ENCODE measurements at places on chromosomes 4 and X.
A peak's percentile ranks its signal among the peaks of the same experiment; 100 is the strongest.

- DNase-seq: no peak
Observed at GRCh38 chrX:12580548-12580947, 210.7 kb upstream of the PRPS2 start.

DNA sequence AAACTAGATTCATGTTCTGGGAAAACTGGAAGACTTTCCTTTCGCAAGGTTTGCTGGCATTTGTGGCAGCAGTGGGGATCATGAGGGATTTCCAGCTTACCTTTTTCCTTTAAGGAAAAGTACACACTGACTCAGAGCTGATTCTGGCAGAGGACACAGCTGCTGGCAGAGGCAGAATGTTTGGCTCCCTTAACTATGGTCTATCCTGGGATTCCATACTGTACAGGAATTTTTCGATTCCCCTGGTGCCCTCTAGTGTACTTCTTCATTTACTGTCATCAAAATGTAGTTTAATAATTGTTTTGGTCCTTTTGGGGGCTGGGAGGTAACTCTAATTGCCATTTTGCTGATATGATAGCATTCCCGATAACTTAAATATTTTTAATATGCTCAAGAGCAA, 152.7 kb downstream of the GABRG1 start:
- no peak for DNase-seq

- DNase-seq: no peak
Observed at GRCh38 chr4:8191136-8191747, 7.8 kb upstream of the SH3TC1 start.

- no peak for DNase-seq
Observed at GRCh38 chr4:1933700-1934099, 62.5 kb downstream of the NSD2 start.

DNA sequence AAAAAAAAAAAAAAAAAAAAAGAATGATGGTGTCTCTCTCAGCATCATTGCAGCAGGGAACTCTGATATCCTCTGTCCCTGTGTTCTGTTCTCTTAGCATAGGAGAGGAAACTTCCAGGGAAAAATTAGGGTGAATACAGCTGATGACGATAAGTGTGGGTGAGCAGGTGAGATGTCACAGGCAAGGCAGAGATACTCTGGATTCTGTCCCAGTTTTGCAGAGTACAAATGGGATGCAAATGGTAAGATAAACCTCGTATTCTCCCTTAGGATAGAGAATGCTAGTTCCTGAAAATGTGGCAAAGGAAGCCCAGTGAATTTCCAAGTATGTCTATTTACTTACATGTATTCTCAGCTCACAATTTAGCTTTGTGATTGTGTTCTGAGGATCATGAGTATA, 671.6 kb upstream of the BOD1L1 start:
- DNase-seq: no peak

GRCh38 chrX:72238183-72238582, 644 bp downstream of the ERCC6L start:
- no peak for DNase-seq

- no peak for DNase-seq
Observed at GRCh38 chr4:152154433-152154832, 381.5 kb downstream of the FBXW7 start.

GRCh38 chr4:64121803-64122202, 287.4 kb downstream of the TECRL start:
- DNase-seq: no peak

GRCh38 chr4:152630324-152630723, 49.5 kb downstream of the TMEM154 start:
- DNase-seq: no peak

- DNase-seq: no peak
Observed at GRCh38 chr4:11805842-11806241, 377.1 kb upstream of the HS3ST1 start.

DNA sequence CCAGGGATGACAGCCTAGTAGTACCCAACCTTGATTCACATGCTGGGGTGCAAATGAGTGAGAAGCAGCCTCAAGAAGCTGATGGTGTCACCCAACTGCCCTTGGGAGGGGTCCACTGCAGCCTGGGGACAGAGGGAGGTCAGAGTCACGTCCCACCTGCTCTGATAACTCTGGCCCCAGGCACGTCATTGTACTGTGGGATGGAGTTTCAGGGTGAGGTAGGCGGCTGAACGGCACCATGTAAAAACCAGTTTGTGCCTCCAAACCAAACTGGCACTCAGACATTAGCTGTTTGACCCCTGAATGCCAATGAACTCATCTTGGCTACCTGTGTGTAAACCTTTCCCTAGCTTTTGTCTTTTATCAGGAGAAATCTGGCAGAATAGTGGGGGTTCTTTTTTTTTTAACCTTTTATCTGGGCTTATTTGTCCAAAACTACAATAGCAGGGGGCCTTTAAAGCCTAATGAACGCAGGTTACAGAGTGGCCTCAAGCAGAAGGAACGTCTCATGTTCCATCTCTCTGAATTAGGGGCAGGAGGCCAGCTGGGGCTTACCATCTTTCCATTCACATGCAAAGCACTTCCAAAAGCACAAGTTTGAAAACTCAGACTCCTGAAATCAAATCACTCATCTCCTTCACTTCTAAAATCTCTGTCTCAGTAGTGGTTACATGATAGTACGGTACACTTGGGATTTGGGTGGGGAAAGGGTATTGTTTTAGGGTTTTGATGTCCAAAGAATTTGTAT, 89.4 kb downstream of the IRF2 start:
- no peak for DNase-seq

DNA sequence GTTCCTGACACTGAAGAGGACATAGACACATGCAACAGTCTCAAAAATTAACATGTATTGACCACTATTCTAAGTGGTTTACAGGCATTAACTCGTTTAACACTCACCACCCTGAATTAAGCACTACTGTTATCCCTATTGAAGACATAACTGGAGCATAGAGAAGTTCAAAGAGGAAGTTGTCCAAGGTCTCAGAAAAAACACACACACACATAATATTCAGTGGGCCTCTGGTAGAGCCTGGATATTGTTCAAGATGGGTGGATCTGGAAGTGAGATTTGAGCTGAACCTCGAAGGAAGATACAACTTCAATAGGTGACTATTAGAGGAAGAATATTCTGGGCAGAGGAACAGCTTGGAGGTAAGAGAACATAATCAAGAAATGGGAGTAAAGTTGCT, 334.9 kb downstream of the HNRNPD start:
- no peak for DNase-seq

DNA sequence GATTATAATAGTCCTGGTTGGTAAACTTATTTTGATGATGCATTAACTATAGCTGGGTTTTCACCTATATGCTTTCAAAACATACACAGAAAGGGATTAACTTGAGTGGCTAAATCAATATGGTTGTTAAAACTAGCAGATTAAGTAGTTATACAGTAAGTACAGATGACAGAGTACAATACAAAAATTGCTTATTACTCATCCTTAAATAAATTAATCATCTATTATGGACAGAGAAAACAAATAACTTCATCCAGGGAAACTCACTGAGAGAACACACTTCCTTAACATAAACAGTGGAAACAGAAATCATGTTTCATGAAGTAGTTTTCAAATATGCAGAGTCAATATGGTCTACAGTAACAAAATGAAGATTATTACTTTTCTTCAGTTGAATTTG, 133.4 kb downstream of the AREG start:
- DNase-seq: no peak

DNA sequence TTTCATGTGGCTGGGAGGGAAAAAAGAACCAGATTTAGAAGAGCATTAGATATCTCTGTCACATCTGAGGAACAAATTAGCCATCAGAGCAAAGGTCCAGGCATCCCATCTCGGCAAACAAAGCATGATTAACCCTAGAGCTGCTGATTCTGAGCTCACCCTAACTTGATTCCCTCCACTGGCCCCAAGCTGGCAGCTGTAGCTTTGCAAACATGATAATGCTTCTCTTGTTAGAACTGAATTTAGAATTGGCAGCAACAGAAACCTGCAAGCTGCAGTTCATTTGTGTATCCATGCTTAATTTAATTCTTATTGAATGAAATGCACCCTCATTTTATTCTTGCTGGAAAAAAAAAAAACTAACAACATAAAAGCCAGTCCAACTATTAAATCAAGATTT, 289.2 kb downstream of the IL1RAPL1 start:
- DNase-seq: no peak

DNA sequence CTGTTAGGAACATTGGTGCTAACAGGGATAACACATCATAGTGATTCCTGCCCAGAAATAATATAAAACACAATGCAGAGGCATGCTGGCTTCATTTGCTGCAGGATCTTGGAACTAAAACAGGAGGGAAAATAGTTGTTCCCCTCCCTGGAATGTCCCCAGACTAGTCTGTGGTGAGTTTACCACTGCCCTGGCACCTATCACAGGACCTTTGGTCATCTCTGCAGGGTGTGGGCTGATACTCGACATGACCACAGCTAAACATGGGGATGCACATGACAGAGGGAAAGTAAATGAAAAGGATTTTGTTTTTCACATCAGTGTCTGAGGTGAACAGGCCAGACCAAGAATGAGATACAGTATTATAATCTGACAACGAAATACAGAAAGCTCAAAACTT, 160.2 kb upstream of the DKK2 start:
- DNase-seq: no peak

DNA sequence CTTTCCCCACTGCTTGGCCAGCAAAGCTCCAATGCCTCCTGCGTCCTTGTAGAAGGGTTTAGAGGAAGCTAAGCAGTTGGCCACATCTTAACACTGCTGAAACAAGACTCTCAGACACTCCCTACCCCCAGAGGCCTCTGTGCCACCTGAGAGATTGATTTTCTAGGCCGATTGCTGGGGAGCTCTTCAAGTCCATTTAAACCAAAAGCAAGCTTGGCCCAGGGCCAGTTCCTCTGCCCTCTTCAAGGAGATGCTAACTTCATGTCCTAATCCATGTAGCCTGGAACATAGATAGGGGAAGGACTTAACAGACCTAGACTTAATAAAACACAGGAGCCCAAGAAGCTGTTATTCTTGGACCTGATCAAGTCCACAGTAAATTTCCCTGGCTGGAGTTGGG, 27.2 kb upstream of the FMR1NB start:
- DNase-seq: no peak

DNA sequence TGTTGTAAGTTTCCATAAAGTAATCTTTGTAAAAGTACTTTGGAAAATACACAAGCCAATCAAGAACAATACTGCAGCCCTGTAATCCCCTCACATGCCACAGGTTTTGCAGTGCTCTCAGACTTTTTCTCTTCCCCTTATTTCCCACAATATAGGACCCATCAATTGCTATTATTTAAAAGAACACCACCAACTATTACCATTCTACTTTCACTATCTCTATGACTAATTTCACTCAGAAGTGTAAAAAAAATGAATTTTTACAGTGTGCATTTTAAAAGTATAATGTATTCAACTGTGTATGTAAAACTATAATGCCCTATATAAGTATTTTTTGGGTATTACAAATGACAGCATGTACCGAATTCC, 1.7 kb downstream of the ATP8A1 start:
- no peak for DNase-seq

DNA sequence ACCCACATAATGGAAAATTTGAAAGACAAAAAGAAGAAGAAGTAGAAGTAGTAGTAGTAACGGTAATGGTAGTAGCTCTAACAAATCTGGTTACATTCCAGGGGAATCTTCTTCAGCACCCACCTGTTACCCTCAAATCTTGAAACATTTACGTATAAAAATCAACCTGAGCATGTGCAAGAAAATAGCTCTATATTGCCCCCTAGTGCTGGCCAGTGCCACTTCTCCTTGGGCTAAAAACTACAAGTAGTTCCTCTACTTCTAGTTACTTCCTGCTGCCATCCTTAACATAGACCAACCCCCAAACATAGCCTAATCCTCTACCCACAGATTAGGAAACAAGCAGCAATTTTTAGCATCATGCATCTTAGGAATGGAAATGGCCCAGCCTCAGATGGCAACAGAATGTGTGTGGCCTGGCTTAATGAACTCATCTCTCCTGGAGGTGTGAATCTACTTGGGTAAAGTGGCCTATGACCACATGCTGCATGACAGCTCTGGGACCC, 3.1 kb downstream of the PDGFC start:
- DNase-seq: peak; percentile 56

DNA sequence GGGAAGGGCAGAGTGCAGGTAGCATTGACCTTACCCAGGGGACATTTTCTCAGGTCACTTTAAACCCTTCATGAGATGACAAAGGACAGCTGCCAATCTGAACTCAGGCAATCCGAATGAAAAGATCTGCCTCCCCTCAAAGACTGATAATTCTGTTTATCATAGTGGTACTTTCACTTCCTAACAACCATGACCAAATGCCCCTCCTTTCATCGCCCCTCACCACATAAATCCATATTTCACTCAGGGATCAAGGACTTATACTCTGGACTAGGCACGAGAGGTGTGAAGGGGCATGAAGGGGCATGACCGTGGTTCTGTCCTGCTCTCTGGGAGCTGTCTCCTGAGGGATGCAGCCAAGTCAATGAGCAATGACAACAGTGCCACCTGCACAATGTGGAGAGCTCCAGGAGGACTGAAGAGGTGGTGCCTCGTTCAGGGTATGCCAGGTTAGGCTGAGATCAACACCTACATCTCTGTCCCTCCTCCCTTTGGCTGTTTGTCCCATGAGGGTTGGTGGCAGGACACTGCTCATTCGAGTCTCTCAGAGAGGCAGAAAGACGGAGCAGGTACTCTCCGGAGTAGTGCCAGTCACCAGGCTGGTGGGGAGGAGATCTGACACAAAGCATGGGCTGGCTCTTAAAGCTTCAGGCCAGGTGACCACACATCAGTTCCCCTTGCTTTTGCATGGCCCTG, 12.5 kb downstream of the HS3ST1 start:
- peak; percentile 49 for DNase-seq

DNA sequence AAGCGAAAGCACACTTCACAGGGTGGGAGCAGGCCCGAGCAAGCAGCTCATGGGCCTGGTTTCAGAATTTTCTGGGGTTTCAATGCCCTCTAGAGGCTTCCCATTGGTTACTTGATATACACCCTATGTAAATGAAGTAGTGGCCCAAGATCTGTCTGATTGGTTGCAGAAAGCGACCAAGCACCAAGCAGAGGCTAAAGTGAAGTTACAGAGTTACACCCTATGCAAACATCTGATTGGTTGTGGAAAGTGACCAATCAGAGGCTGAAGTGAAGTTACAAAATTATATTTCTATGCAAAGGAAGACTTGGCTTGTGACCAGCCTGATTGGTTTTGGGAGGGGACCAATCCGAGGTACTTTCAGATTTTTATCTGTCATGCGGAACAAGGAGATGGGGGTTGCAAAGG, 8.2 kb downstream of the FHIP1A start:
- no peak for DNase-seq

GRCh38 chrX:72020788-72021187, 110.1 kb downstream of the NHSL2 start:
- DNase-seq: no peak

DNA sequence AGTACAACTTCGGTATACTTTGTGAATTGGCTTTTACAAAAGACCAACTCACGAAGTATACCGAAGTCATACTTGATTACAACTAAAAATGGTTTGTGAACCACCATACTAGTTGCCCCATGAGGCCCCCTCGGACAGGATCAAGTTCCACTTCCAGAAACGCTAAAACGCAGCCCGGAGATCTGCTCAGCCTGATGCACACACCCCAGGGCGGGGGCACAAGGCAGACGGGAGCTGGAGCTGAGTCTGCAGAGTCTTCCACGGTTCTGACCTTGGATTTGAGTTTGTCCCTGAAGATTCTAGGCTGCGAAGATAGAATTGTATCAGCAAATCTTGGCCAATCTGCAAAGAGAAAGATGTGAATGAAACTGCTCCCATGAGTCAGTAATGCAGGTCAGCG, 118.1 kb downstream of the SORCS2 start:
- DNase-seq: no peak
